Stromal cell of bone marrow (primary cell): ENCODE measurements at places on chromosomes 2 and 18.

DNA sequence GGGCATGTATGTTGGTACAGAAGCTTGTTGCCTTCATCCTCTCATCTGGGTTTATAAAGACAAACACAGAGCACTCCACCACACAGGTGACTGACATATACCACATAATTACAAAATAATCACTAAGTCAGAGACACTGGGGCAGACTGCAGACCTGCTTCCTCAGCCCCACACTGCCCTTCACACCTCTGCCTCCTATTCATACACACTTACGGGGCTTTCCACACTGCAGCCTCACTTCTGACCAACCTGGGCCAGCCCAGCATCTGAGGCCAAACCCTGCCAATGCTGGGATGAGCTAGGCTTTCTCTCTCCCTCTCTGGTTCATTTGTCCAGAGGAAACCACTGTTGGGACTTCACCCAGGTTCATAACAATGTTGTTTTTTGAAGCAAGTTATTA, 4.5 kb downstream of the EMX1 start:
- DNase-seq: no peak

DNA sequence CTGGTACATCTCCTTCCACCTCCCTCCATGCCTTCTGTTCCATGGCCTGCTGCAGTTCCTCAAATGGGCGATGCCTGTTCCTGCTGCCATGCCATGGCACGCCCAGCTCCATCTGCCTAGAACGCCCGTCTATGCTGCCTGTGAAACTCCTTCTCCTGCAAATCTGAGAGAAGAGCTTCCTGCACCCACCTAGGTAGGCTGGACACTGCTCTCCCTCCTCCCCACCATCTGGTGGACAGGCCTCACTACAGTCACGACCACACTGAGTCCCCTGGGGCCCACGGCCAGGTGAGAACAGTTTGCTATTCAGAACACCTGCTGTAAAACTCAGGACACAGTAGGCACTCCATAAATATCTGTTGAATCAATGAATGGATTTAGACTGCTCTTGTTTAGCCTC, 92.4 kb downstream of the LAMA1 start:
- no peak for DNase-seq

DNA sequence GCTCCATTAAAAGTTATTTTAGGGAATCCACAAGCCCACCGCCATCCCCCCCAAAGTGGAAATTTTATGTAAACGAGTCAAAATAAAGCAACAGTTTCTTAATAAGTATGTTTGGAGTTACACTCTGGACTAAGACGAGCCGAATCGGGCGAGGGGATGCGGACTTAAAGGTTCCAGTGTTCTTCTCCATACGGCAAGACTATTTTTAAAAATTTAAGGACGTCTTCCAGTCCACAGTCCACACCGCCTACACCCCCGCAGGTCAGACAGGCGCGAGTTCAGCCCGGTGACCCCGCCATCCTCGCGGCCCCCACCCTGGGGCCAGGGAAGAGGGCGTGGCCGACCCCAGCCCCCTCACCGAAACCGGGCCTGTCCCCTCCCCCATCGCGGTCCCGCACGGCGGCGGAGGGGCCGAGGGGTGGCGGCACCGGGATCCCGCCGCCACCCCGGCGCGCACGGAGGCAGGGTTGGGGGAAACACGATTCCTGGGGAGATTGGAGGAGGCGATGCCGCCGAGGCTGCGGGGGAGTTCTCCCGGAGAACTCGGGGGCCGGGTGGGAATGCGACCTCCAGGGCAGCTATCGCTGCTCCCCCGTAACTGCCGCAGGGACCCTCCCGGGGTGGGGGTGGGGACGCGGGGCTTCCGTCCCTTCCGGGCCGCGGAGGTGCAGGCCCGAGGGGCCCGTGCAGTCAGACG, 24.5 kb upstream of the SMAD7 start:
- DNase-seq: no peak

DNA sequence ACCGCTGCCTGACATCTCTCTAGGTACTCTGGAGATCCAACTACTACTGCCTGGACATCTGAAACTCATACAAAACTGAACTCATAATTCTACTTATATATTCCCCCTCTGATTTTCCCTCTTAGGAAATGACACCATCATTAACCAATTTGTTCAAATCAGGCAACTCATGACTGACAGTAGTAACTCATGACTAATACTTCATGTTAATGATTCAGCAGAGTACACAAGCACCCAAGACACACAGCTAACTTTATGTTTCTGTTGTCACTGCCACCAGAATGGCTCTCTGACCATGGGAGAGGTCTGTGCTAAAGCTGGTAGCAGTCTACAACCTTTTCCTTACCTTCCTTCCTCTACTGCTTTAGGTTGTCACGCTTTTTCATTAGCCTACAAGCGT, 91.1 kb downstream of the ITSN2 start:
- DNase-seq: peak; percentile 19

DNA sequence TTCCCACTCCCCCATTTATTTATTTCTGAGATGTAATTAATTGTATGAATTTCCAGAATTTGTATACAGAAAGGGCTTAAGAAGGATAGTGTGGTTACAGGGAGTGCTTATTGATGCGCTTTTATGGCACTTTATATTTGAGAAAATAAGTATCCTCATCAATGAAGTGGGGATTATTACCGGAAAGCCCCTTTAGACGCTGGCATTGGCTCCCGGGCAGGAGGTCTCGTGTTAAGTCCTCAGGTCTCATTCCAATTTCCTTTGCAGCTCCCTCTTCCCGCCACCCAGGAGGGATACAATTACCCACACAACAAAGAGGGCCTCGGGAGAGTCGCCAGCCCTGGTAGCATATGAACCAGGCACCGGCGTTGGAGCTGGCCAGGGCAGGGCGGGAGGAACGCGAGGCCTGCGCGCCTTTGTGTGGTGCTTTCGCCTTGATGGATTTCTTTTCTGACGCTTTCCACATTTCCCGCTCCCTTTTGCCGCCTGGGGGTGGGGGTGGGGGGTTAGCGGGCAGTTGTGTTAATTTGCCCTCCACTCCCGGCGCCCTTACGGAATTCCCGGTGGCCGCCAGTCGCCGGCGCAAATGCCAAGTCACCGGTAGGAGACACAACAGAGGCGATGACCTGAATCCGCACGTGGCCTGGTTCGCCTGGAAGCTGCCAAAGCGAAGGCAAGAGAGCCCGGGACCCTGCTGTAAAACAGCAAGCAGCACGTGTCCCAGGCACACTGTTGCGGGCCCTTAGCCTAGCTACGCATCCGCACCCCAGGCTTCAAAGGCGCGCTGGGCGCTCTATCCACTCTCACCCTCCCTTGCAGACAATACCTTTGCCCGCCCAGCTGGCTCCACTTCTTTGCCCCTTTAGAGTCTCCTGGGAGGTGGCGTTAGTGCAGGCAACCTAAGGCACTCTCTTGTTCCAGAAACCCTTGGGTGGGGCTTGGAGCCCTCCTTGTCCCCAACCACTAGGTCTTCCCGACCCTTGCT, 3.3 kb downstream of the GAD1 start:
- no peak for DNase-seq

GRCh38 chr2:240522406-240522805, 35.4 kb downstream of the ANKMY1 start:
- no peak for DNase-seq

DNA sequence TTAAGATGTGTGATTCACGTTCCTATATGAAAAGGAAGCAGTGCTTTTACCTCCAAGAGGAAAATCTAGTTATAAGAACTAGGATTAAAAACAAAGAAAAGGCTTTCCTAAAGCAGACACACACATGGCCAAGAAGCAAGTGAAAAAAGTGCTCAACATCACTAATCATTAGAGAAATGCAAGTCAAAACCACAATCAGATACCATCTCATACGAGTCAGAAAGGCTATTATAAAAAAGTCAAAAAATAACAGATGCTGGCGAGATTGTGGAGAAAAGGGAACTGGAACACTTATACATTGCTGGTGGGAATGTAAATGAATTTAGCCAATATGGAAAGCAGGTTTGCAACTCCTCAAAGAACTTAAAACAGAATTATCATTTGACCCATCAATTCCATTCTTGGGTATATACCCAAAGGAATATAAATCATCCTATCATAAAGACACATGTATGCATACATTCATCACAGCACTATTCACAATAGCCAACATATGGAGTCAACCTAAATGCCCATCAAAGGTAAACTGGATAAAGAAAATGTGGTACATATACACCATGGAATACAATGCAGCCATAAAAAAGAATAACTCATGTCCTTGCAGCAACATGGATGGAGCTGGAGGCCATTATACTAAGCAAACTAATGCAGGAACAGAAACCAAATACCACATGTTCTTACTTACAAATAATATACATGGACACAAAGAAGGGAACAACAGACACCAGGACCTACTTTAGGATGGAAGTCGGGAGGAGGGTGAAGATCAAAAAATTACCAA, 285.3 kb downstream of the RAD51AP2 start:
- DNase-seq: no peak

- no peak for DNase-seq
Measured at GRCh38 chr2:160180172-160180571, 19.9 kb downstream of the ITGB6 start.

GRCh38 chr2:109648041-109648527, 33.9 kb downstream of the SOWAHC start:
- no peak for DNase-seq

- DNase-seq: peak; percentile 50
Measured at GRCh38 chr2:215949991-215950404, 63.4 kb downstream of the MREG start.

DNA sequence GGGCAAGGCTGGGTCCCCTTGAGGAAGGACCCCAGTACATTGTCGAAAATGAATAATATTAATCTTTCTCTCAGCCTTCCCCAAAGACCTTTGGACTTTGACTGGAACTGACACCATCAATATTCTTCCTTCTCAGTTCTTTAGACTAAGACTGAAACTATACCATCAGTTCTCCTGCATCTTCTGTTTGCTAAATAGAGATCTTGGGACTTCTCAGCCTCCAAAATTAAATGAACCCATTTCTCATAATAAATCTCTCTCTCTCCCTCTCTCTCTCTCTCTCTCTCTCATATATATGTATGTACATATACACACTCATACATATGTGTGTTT, 39.7 kb upstream of the VRK2 start:
- no peak for DNase-seq

GRCh38 chr2:16717477-16717876, 51.8 kb upstream of the CYRIA start:
- no peak for DNase-seq

GRCh38 chr2:11385216-11385615, 40.8 kb upstream of the ROCK2 start:
- no peak for DNase-seq

DNA sequence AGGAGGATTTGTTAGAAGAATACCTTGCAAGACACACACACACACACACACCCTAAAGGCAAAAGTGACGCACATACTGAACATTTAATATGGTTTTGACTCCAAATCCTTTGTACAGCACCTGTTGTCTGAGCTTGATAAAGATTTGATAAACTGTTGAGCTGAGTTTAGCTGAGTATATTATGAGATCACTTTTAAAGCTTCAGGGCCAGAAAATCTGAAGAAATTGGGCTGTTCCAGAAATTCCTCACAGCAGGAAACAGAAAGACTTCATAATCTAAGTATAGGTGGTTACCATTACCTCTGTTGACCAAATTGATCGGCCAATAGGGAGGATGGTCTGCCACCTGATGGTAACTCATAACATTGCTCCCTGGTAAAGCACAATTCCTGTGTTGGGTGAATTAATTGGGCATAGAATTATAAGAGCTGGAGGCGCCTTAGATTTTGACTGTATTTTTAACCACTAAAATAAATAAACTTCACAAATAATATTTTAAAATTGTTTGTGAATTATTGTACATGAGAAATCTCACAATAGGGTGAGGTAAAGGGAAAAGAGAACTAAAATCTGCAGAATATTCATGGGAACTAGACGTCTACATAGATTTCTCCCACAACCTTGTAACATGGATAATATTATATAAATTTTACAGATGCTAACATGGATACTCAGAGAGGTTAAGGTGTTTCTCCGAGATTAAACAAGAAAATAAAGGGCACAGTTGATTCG, 21.8 kb upstream of the RPIA start:
- DNase-seq: no peak

DNA sequence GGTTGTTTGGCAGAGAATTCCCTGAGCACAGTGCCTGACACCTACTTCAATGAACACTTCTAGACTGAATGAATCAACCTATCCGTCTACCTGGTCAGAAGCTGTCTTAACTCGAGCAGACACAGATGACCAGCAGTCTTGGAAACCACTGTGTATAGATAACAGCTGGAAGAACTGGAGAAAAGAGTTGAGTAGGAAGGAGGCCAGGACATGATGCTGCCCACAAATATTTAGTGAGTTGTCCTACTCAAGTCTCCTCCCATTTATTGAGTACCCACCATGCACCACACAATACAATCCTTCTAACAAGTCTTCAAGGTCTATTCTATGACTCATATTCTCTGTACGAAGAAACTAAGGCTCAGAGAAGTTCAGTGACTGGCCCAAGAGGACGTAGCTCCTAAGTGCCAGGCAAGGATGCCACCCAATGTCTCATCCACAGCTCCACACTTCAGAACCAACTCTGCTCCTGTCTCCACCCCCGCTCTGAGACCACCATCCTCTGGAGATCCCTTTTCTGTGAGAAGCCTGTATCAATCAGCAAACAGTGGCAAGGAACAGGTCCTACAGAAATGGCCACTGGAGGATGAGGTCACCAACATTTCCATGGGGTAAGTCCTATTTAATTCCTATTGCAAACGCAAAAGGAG, 62.2 kb downstream of the GALNT14 start:
- no peak for DNase-seq

DNA sequence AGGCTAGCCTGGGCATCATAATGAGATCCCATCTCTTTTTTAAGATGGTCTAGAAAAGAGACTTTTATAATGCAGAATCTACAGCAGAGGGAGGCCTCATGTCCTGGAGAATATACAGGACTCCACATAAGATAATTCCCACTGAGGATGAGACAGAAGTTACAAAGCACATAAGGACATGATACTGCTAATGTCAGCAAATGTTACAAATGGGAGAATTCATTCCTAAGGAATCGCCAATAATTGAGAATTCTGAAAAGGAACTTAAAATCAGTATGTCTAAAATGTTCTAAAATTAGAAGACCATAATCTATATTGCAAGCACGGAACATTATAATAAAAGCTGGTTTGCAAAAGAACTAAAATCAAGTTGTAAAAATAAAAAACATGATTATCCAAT, 131.6 kb upstream of the PKDCC start:
- DNase-seq: no peak

DNA sequence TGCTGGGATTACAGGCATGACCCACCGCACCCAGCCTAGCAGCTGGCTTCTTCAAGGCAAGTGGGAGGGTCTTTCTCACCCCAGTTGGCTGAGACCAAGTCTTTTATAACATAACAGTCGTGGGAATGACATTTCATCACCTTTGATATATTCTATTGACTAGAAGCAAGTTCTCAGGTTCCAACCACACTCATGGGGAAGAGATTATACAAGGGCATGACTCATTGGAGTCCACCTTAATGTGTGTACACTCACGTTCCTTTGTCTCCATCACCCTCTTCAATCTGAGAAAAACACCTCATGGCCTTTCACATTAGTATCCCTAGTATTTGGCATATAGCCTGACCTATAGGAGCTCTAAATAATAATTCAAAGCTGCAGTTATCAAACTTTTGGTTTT, 2.8 kb upstream of the BBS5 start:
- DNase-seq: no peak

GRCh38 chr18:54742120-54742519, 86.2 kb upstream of the RAB27B start:
- DNase-seq: no peak
